ENCODE measurements at places on chromosomes 2 and 18.

GRCh38 chr18:10074110-10074509 lies 160.3 kb downstream of the VAPA start:
- no peak for DNase-seq

- DNase-seq: no peak
Measured at GRCh38 chr2:27756544-27757498, 14.7 kb upstream of the MRPL33 start.

GRCh38 chr2:68124321-68124720 lies 33.4 kb upstream of the PNO1 start:
- DNase-seq: no peak

DNA sequence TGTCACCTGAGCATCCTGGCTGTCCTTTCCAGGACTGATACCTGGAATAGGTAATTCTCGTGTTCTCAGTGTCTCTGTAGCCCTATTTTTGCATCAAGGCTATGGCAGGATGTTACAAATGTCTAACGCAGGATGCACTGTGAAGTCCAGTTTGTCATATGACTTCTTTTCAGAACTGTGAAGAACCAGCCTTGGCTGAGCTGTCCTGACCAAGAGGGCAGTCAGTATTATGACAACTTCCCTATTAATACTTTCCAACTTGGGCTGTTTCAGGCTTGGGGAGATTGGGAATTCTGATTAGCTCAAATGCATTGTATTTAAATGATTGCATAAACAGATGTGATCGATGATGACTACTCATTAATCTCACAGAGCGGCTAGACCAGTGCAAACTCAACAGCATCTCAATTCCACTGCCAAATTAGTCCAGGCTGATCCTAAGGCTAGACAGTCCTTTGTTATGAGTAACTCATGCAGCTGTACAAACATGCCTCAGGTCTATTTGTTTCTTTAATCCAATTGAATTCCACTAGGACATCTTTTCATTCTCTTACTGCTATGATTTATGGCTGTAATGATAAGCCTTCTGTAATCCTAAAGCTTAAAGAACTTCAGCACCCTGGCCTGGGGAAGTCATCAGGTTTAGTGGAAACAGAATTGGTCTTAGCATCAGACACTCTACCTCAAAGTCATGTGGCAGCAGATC lies 331.6 kb downstream of the KCNS3 start:
- no peak for DNase-seq

GRCh38 chr2:99348173-99348572 lies 11.0 kb downstream of the EIF5B start:
- DNase-seq: no peak
